HepG2 (cell line): ENCODE measurements at places on chromosomes 2 and 18. TPM values are rescaled to one million over a fixed set of nuclear protein-coding genes. Genes with fewer than 3 reads are reported as not detected.

The DNER gene
- not detected in 2 replicates for polyA plus RNA-seq

The CROCC2 gene
- not detected in 2 replicates for polyA plus RNA-seq

The DSG4 gene
- polyA plus RNA-seq: 0.04 and 0.07 TPM in 2 replicates

The RBM43 gene
- 0.57 and 0.70 TPM in 2 replicates for polyA plus RNA-seq

The SPP2 gene
- not detected in 2 replicates for polyA plus RNA-seq

The TANC1 gene
- polyA plus RNA-seq: 4.2 and 5.6 TPM in 2 replicates

The RAB17 gene
- polyA plus RNA-seq: 124 and 141 TPM in 2 replicates

The RFX8 gene
- polyA plus RNA-seq: not detected in 2 replicates

The EPB41L3 gene
- not detected in 2 replicates for polyA plus RNA-seq

The FBXO36 gene
- polyA plus RNA-seq: 2.1 and 2.8 TPM in 2 replicates

The DOCK10 gene
- not detected in 2 replicates for polyA plus RNA-seq

The ITGB6 gene
- polyA plus RNA-seq: not detected in 2 replicates

The ALK gene
- not detected in 2 replicates for polyA plus RNA-seq

The ARHGAP15 gene
- polyA plus RNA-seq: 0.04 TPM in 1 of 2 replicates, not detected in the other

The MAIP1 gene
- polyA plus RNA-seq: 21.7 and 22.3 TPM in 2 replicates

The DSEL gene
- polyA plus RNA-seq: 0.07 TPM in 2 replicates

The BARD1 gene
- 4.5 and 5.3 TPM in 2 replicates for polyA plus RNA-seq

The ZNF519 gene
- polyA plus RNA-seq: 3.4 and 7.3 TPM in 2 replicates

The CDK15 gene
- polyA plus RNA-seq: not detected in 2 replicates

The CCDC68 gene
- 10.9 and 13.3 TPM in 2 replicates for polyA plus RNA-seq

The SIX3 gene
- not detected in 2 replicates for polyA plus RNA-seq

The GGCX gene
- 72.5 and 74.9 TPM in 2 replicates for polyA plus RNA-seq

The COL4A4 gene
- not detected in 2 replicates for polyA plus RNA-seq

The TRAF3IP1 gene
- 4.1 and 5.0 TPM in 2 replicates for polyA plus RNA-seq

The SNORC gene
- 59.1 and 62.9 TPM in 2 replicates for polyA plus RNA-seq

The NIF3L1 gene
- polyA plus RNA-seq: 55.1 and 75.2 TPM in 2 replicates

The EGR4 gene
- polyA plus RNA-seq: not detected in 2 replicates

The ZNF385B gene
- 5.6 and 6.7 TPM in 2 replicates for polyA plus RNA-seq

The CIB4 gene
- not detected in 2 replicates for polyA plus RNA-seq
